CD4-positive, alpha-beta T cell treated with Interleukin-17A for 4 hours (primary cell): ENCODE measurements at places on chromosomes 3 and 15.
A peak's percentile ranks its signal among the peaks of the same experiment; 100 is the strongest.

- no peak for DNase-seq
These were observed 14.5 kb upstream of the DCP1A start for GRCh38 chr3:53361852-53362251.

- DNase-seq, result no peak
These were observed 55.3 kb upstream of the LEKR1 start for GRCh38 chr3:156770699-156771414.

DNA sequence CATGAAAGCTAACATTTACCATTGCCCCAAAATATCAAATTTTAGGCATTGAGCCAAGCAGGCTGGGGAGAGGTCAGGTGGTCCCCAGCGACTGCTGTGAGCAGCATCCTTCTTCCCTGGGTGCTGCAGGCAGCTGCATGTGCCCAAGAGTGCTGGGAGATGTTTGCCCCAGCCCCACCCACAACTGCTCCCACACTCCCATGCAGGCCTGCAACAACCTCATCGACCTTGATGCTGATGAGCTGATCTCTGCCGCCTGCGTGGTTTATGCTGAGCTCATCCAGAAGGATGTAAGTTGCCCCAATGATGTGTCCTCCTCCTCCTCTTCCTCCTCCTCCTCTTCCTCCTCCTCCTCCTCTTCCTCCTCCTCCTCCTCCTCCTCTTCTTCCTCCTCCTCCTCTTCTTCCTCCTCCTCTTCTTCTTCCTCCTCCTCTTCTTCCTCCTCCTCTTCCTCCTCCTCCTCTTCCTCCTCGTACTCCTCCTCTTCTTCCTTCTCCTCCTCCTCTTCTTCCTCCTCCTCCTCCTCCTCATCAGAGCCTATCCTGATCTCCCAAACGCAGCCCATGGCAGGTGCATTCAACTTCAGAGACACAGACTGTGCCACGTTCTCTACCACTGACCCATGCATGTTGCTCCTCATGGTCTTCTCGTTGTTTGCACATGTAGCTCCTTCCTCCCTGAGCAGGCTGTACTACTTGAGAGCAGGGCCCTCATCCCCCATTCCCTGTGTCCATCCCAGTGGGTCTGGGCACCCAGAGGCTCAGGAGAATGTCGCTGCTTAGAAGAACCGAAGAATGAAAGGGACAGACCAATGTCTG lies 15.1 kb downstream of the TBC1D21 start:
- DNase-seq, result no peak

GRCh38 chr3:34703053-34703452 lies 904.6 kb downstream of the PDCD6IP start:
- DNase-seq, result no peak

- no peak for DNase-seq
These were observed 55.5 kb downstream of the DLG1 start for GRCh38 chr3:197242784-197243432.

DNA sequence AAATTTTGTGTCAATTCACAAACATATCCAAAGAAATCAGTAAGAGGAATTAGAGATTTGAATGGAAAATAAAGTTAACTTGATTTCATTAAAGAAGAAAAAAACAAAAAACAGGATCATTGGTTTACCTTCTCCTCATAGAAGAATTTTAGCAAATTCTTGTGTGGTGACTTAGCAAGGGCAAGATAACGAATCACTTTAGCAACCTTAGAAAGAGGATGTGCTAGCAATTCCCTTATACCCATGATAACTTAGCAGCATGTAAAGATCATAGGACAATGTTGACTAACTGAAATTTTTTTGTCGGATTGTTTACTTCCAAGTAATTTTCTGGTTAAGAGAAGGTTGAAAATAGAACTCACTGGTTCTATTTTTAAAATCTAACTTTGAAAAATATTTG lies 609.3 kb downstream of the GBE1 start:
- no peak for DNase-seq

DNA sequence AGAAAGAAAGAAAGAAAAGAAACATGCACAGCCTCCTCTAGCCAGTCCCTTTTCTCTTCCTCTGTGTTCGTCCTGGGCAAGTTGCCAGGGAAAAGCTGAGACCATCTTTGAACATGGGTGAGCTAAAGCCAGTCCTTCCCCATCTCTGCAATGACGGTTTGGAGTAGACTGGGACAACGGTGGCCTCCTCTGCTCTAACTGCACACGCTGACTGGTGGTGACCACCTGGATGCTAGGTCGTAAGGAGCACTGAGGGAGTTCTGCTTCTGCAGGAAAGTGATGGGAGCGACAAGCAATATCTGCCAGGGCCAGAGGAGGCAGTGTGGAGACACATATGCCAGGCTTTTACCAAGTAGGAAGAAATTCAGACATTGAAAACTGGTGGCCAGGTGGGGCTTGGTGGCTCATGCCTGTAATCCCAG lies 111.7 kb downstream of the NUP210 start:
- peak; percentile 43 for DNase-seq

DNA sequence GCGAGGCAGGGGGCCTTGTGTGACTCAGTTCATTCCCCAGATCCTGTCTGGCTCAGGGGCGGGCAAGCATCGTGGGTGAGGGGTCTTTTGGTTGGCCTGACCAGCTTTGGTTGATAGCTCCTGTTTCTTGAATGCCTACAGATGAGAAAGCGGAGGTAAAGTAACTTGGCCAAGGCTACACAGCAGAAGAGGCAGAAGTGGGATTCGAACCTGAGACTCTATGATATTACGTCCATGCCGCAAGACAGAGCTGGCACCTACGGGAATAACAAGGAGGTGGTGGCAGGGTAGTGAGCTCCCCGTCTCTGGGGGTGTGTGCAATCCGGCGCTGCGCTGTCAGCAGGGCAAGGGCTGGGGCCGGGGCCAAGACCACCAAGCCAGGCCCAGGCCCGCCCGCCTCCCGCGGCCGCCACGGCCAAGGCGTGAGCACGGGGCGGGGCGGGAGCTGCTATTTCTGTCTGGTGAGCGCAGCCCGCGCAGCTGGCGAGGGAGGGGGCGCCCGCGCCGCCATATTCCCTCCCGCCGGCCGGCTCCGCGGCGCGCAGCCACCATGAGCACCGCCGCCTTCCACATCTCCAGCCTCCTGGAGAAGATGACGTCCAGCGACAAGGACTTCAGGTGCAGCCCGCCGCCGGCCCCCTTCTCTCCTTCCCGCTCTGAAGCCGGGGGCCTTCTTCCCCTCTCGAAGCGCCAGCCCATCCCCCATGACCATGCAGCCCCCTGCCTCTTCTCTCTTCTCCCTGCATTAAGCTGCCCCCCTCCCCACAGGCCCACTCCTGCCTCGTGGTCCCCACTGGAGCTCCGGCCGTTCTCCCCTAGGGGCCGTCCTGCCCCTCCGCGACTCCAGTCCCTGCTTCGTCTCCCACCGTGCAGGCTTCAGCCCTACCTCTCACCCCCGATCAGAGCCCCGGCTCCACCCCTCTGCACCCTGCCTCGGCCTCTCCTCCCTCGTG lies at the start of gene CAND2:
CAND2 (plus strand) TSS at position 510 of the 953 bp plus-strand sequence; CDS start at position 551, 41 bp downstream.
- DNase-seq, result peak; percentile 73

DNA sequence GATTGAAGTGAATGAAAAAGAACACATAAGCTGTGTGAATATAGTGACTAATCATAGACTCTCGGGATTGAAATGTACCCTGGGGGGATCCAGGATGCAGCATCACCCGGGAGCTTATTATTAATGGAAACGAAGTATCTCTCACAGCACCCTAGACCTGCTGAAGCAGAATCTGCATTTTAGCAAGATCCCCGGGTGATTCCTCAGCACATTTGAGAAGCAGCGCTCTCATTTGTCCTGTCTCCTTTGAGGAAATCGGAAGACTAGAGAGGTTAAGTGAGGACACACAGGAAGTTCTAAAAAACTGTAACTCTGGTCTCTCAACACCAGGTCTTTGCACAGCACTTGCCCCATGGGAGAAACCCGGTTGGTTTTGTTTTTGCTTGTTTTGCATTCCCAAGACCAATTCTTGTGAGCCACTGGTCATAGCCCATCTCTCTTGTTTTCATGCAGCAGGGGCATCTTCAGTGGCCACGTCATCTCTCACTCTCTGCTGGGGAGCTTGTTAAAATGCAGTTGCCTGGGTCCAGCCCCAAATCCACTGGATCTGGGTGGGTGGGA lies 30.2 kb downstream of the ZNF710 start:
- no peak for DNase-seq

- DNase-seq, result no peak
These were observed 289.9 kb upstream of the RASGRP1 start for GRCh38 chr15:38854506-38854905.

DNA sequence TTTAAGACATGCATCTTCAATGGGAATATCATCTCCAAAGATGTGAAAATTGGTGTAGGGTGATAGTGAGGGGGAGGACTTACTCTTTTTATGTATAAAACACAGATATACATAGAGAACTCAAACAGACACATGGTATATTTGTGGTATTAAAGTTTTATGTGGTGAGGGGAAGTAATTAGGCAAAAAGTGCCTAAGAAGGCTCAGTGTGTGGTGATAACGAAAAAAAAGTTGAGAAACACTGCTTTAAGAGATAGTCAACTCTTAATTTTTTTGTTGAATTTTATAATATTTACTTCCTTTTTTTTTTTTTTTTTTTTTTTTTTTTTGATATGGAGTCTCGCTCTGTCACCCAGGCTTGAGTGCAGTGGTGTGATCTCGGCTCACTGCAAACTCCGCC lies 174.2 kb upstream of the FRMD4B start:
- no peak for DNase-seq

- no peak for DNase-seq
These were observed 99.5 kb upstream of the MCTP2 start for GRCh38 chr15:94131875-94132274.

- DNase-seq, result peak; percentile 39
These were observed 3.1 kb upstream of the POLR2M start for GRCh38 chr15:57703387-57703786.

GRCh38 chr15:68990231-68990991 lies 24.1 kb upstream of the NOX5 start:
- no peak for DNase-seq

GRCh38 chr15:69574506-69574905 lies 121.9 kb downstream of the RPLP1 start:
- DNase-seq, result no peak

DNA sequence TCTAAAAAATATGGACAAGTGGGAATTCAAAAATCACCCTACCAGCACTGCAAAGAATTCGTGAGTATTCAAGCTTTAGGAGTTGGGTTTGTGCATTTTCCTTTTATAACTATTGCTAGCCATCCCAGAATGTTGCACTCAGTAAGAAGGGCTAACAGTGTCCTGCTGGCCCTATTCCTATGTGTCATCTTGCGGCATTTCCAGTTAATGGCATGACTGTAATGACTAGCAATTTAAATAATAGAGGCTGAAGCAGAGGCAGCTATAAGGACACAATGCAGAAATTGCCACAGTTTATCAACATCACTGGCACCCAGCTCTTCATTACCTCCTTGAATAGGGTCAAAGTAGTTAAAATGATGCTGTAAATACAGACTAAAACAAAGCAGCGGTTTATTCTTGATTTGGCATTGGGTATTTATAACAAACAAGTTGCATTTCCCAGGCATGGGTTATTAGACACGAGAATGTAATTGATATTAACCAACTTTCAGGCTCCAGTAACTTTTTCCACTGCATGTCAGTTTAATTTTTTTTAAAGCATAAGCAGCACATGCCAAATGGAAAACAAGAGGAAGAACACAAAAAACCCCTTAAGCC lies 177.6 kb downstream of the FHIT start:
- DNase-seq, result no peak

GRCh38 chr3:186896875-186897274 lies 33.5 kb upstream of the ST6GAL1 start:
- no peak for DNase-seq

GRCh38 chr3:57444469-57444868 lies 99.7 kb downstream of the DNAH12 start:
- DNase-seq, result no peak

DNA sequence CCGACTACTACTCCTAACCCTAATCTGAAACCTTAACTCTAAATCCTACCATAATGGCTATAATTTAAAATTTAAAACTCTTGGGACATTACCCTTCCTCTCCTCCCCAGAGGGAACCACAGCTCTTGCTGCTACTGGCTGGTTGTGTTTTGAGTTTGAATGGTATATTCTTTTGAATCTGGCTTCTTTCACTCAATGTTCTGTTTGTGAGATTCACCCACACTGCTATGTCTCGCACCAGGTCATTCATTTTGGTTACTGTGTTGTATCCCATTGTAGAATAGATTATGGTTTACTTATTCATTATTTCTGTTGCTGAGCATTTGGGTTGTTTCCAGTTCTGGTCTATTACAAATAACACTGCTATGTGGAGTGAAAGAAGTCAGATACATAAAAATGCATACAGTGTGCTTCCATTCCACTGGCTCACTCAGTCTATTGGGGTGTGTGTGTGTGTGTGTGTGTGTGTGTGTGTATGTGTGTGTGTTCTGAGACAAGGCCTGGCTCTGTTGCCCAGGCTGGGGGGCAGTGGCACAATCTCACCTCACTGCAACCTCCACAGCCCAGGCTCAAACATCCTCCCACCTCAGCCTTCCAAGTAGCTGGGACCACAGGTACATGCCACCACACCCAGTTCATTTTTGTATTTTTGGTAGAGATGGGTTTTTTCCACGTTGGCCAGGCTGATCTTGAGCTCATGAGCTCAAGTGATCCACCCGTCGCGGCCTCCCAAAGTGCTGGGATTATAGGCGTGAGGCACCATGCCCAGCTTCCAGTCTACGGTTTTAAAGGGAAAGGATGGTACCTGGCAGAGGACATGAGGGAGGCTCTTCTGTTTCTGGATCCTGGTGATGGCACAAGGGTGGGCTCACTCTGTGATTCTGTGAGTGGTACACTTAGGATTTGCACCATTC lies 19.2 kb upstream of the SYNM start:
- DNase-seq, result no peak

DNA sequence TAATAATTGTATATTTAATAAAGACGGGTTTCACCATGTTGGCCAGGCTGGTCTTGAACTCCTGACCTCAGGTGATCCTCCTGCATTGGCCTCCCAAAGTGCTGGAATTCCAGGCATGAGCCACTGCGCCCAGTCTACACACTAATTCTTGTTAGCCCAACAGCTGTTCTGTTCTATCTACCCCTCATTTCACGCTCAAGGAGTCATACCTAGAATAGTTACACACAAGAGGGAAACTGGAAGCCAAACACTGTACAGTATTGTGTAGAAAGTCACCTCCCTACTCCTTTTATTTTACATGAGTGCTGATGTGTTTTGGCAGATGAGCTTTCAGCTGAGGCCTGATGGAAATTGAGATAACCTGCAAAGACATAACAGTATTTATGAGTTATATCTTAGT lies 13.4 kb upstream of the CTDSPL2 start:
- DNase-seq, result no peak

DNA sequence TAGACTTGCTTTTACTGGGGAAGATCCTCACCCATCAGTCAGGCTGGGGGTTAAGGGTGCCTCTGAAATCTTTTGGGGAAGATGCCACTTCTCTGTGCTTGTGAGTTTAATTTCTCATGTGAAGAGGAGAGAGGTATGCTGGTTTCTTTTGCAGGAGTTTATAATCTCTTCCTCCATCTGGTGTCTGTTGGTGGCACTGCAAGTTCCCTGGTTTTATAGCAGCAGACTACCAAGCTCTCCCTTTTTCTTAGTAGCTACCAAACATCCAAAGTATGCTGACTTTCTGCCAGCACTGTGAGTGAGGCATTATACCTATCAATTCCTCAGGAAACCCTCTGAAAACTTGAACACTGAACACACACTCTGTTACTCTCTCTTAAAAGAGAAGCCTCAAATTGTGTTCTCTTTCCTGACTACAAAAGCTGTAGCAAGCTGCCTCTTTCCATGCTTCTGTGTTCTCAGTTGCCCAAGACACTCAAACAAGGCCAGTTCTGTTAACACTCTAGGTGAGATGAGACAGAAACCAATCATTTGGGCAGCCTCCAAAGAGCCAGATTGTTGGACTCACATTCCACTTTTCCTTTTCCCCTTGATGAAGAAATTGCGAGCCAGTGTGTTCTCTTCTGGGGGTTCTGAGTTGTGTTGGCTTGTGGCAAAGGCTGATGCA lies 299.5 kb downstream of the GAP43 start:
- no peak for DNase-seq

GRCh38 chr15:25568751-25569150 lies 129.9 kb upstream of the UBE3A start:
- no peak for DNase-seq
